GM12892 (cell line): ENCODE measurements at places on chromosomes 12 and 14.

GRCh38 chr12:12476857-12477531 is 85.7 kb downstream of the DUSP16 start:
- DNase-seq, result no peak

DNA sequence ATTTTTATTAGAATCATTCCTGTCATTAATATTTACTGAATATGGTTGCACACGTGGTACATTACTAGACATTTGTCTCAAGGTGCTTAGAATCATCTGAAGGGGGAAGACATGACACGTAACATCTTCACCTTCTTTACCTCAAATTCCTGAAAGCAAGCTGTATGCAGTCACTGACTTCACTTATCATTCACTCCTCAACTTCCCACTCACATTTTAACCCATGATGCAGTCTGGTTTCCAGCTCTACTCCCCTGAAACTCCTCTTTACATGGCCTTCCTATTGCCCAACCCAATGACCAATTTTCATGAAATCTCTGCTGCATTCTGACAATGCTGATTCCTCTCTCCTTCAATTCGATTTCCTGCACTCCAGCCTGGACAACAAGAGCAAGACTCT is 5.8 kb upstream of the PSMC6 start:
- no peak for DNase-seq

- DNase-seq, result no peak
Measured at GRCh38 chr12:115000038-115000437, 316.1 kb upstream of the TBX3 start.

DNA sequence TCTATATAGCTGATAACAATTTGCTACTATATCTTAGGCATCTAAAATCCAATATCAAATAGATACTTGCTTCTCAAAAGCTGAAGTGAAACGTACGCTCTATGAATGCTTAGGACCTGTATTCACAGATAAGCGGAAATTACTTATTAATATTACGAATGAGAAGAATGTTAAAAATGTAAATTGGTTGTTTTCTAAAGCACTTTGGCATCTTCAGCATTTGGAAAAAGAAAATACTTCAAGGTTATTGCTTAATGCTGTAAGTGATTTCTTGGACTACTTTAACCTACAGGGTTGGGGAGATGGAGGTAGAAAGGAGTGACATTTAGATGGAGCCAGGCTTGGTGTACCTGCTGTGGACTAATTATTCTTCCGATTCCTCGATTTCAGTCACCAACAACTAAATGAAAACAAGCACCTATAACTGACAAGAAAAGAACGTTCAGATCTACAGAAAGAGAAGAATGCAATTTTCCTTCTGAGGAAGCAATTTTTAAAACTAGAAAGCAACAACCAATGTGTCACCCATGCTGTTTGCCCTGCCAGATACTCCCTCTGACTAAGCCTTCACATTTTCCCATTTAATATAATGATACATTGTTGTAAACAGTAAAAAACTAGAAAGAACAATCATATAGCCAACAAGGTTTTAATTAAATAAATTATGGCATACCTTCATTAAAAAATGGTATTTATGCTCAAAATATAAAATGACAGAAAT is 49.3 kb downstream of the SLC25A21 start:
- DNase-seq, result no peak

- DNase-seq, result no peak
Measured at GRCh38 chr12:41709463-41710285, 435.0 kb downstream of the GXYLT1 start.

DNA sequence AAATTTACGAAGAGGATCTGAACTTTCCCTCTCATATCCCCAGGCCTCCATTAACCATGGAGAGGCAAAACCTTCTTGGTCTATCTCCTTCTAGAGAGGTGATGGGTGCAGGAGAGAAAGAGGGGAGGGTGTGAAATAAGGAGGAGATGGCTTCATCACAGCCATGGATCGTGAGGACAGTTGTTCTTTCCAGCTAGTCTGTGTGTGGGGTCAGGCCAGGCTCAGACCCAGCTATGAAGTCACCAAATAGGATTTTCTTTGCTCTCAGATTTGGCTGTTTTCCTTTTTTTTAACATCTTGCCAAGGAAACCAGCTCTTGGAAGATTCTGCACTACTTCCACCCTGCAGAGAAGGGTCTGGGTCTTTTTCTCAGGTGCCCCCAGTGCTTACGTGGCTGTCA is 64.9 kb upstream of the FAM181A start:
- DNase-seq, result no peak

DNA sequence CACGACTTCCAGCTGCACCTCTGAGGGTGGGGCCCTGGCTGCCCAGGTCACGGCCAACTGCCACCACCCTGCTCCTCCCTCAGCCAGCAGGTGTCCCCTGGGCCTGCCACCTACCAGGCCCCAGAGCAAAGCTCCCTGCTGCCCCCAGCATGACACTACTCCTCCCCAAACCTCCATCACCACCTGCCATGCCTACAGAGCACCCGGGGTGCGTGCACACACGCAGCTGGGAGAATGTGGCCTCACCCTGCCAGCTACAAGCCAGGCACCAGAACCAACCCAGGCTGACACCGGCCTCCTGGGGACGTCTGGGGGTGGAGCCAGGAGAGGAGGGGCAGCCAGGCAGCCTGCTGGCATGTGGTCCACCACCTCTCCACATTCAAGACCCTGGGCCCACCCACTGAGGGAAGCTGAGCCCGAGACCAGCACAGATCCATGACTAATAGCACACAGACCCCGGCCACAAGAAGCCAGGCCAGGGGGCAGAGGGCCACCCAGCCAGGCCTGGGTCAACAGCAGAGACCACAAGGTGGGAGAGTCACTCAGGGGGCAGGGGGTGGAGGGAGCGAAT is 3.4 kb downstream of the JAG2 start:
- no peak for DNase-seq

DNA sequence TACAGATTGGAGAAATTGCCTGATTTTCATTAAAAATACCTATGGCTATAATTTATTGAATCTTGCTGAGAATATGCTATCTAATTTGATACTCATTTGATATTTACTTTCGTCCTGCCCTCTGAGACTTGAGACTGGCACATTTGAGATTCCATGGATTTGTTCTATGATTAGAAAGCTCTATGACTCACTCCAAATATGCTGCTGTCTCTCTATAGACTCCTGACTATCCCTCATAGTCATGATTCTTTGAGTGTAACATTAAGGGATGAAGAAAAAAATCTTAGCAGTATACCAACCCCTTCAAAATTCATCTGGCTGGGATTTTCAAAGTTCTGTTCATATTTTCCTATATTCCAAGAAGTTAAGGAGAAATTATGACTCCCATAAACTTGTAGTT is 191.9 kb downstream of the LRIG3 start:
- no peak for DNase-seq

DNA sequence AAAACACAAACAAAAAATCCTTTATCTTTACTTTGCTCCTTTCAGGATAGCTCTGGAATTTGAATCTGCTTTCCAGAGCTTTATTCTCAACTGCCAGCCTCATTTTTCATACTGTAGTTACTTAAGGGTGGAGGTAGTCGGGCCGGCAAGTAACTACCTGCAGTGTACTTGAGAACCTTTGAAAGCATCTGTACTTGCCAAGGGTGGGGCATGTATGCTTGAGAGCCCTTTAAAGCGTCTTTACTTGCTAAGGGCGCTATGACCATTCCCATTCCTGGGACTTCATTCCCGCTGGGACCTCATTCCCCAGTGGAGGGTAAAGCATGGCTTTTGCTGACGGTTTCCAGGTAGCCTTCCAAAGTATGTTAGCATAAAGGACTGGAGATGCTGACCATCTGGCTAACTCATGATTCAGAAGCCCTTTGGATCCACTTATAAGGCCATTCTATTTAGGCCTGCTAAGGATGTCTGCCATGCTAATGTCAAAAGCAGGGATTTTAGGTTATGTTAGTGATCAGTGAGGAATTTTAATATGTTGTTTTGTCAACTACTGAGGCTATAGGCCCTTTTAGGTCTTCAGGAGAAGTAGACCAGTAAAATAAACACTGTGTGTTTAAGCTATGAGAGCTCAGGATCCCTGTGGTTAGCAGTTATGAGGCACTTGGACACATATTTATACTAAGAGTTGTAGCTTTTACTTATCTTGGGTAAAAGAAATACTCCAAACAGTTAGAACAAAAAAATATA is 74.9 kb downstream of the CRADD start:
- no peak for DNase-seq

- no peak for DNase-seq
Measured at GRCh38 chr12:93419388-93420034, 22.2 kb downstream of the UBE2N start.

GRCh38 chr14:69240527-69241173 is 19.3 kb upstream of the GALNT16 start:
- DNase-seq, result no peak

DNA sequence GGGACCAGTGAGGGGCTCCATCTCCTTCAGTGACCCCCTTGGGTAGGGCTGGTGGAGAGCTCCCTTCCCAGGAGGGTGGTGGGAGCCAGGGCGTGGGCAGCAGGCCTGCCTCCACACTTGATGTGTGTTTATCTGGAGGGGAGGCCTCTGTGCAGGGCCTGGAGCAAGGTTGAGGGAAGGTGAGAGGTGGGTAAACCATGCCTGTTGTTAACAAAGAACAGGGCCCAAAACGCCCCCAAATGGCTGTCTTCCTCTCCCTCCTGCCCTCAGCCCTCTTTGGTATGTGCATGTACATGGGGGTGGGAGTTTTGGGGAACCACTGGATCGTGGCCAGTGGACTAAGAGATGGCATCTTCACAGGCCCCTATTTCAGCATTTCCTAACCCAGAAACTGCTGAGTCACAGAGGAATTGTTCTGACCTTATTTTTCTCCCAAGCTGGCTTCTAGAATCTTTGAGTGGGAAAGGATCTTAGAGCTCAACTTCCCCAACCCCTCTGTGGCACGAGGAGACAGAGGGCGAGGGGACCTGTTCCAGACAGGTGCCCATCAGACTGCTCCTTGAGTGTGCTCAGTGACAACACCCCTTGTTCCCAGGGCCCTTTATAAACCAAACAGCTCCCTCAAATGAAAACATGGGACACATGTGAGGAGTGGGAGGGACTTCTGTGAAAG is 3.6 kb downstream of the SLC48A1 start:
- DNase-seq, result no peak

DNA sequence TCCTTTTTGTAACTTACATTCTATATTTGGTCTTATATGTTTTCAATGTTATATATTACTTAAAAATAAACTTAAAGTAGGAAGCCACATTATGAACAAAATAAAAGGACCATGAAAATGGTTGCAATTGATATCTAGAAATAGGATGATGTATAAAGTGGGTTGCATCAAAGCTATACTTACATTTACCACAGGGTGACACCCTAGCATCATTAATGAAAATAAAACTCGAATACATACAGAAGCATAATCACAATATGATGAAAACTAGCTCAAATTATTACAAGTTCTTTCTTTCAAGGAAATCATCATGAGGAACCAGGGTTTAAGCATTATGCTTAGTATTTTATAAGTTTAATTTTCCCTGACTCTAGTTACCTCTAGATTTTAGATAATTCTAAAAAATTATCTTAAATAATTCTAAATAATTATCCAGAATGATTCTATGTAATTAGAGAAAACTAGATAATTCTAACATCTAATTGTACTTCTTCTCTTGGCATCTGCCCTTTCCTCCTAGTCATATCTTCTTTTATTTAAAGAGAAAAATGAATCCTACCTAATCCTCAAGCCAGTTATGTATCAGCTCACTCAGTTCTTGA is 31.2 kb downstream of the TAS2R7 start:
- no peak for DNase-seq

DNA sequence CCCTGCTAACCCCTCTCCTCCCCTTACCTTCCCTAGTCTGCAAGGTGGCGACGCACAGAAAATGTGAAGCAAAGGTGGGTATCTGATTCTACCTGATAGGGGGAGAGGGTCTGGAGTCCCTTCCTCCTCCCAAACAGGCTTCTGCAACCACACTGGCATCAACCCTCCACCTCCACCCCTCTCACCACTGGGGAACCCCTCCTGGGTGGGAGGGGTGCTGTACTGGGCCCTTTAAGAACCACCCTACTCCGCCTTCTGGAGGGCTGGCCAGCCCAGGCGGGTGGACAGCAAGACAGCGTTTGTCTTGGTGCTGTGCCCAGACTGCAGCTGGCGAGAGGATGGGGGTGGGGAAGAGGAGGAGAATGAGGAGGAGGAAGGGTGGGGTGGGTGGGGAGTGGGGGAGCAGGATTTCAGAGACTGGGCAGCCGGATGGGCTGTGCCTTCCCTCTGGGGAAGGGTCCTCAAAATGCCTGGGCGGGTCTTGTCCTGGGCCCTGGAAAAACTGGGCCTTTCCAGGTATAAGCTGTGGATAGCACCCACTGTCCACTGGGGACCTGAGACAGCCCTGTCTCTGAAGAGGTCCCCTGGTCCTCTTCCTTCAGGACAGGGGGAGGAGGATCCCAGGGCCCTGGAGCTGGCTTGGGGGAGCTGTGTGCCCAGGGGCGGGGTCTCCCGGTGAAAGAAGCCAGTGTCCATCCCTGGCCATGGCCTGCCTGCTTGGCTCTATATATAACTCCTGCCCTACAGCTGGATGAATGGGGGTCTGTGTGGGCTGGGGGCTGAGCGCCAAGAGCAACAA is 2.8 kb downstream of the TNS2 start:
- no peak for DNase-seq

GRCh38 chr12:6903722-6904121 is 900 bp upstream of the LRRC23 start:
- DNase-seq, result no peak

GRCh38 chr12:121520586-121521086 is 60.2 kb downstream of the KDM2B start:
- no peak for DNase-seq

GRCh38 chr12:120438495-120439198 is 734 bp downstream of the COX6A1 start:
- no peak for DNase-seq

DNA sequence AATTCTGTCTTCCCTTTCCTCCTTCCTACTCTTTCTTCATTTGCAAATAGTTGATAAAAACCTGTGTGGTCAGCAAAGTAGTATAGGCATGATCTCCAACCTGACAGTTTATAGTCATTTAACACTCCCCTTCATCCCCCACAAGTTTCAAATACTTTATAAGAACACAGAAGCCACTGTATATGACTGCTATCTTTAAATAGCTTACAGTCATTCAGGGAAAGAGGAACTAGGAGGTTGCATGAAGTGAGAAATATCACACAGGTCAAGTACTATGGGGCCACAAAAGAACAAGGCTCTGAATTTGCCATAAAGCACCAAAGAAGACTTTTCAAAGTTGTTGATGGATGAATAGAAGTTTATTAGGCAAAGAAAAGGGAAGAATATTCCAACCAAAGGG is 431.3 kb downstream of the NPAS3 start:
- no peak for DNase-seq
